ENCODE measurements at places on chromosomes 2 and 18.
A peak's percentile ranks its signal among the peaks of the same experiment; 100 is the strongest.

- DNase-seq: no peak
Observed at GRCh38 chr2:191165176-191165643, 14.4 kb upstream of the STAT4 start.

GRCh38 chr2:199261936-199262335 is 195.8 kb downstream of the SATB2 start:
- DNase-seq: no peak

GRCh38 chr18:46480226-46480625 is 176.8 kb downstream of the LOXHD1 start:
- DNase-seq: no peak

GRCh38 chr2:239499726-239500573 is 99.1 kb upstream of the HDAC4 start:
- no peak for DNase-seq

DNA sequence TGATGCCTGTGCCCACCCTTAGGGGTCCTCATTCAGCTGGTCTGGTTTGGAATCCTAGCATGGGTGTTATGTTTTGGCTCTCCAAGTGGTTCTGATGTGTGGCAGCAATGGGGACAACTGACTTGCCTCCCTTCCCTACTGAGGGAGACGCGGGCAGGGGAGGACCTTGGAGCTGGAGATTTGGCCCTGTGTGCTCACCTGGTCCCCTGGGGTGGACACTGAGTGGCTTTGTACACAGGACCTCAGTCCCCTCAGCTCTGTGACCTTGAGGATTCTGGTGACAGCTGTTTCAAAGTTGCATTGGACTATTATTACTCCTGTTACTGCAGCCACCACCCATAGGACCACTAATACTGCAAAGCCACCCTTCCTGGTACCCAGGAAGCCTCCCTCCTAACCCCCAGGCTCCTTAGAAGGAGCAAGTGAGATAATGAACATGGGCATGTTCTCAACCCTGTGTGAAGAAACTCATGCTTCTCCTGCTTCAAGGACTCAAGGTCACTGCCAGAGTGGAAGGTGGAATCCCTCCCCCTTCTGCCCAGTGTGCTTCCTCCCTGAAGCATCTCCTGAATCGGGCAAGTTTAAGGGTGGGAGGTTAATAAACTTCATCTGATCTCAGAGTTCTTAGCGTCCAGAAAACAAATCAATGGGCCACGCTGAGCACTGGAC is 26.5 kb downstream of the TMEM182 start:
- DNase-seq: no peak

DNA sequence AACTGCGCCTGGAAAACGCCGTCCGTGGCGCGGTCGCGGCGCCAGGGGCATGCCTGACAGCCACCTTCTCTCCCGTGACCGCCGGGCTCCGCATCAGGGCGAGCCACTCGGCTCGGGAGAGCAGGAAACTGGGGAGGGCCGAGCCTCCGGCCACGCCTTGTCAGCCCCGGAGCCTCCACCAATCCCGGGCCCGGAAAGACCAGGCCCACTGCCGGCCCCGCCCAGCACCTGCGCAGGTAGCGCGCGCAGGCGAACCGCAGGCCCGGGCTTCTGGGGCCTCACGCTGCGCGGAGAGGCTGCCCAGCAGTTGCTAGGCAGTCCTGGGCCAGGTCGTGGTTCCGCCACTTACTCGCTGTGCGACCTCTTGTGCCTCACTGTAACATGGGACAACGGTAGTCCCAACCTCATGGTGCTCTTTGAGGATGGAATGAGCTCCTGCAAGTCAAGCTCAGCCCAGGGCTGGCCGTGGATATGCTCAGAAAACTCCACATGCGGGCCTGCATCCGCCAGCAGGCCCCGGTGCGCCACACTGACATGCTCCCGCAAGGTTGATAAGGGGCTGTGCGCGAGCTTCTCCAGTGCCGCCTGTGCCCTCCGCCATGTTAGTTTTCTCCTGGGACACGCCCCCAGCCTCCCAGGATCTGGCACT is 97.1 kb downstream of the INHBB start:
- no peak for DNase-seq

DNA sequence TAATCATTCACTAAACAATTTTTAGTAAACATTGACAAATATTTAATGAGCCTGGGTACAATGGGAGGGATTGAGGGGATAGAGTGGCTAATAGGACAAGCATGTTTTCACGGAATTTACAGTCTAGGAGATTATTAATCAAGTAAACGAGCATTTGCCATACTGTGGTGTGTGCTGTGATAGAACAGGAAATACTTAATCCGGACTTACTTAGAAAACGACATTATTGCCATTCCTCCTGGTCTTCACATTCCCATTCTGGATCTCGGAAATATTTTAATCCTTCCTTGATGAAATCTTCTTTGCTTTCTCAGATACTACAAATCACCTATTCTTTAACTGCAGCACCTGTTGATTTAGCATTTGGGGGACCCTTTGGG is 905 bp downstream of the TTLL4 start:
- DNase-seq: no peak

GRCh38 chr18:58611395-58612131 is 17.3 kb downstream of the ALPK2 start:
- no peak for DNase-seq

- no peak for DNase-seq
Observed at GRCh38 chr2:98026292-98026691, 30.5 kb upstream of the TMEM131 start.

DNA sequence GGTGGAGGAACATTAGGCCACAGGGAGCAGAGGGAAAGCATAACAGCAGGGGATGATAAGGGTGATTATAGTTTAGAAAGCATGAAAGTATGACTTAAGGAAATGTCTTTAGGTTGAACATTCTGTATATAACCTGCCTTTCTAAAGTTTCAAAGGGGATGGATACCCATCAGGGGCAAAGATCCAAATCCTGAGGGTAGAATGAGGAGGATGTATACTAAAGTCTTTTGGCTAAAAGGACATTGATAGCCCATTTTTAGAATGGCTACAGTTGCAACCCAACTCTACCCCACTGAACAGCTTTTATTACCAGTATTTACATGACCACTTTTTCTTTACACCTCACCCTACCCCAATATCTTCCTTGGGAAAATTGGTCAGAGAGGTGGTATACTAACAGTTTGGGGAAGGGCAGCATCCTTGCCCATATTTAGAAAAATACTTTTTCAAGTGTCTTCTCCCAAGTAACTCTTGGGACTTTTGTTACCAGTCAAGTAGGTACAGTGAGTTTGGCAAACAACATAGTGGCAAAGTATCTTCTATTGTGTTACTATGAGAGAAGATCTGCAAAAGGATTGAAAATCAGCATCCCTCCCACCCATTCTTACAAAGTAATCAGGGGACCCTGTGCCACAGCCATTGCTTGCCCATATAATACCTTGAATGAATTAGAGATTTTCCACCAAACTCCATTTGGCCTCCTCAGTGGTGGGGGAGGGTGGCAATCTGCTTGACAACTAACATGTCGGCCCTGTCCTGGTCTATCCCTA is 8.3 kb downstream of the MAT2A start:
- DNase-seq: no peak

- DNase-seq: no peak
Observed at GRCh38 chr2:105868060-105868459, 123.3 kb downstream of the NCK2 start.

DNA sequence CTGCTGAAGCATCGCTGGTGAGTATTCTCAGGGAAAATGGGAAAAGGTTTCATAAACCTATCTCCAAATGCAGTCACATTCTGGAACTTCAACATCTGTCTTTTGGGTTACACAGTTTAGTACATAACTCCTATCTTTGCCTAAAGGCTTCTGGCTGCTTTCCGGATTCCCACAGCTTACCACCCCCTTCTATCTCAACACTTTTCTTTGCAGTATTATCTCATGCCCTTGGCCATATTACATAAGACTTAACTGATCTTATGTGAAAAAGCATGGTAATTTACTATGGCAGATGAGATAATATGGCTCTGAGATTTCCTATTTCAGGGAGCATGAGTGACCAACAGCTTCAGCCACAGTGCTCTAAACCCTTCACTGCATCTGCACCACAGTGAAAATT is 369.3 kb upstream of the LINC00305 start:
- DNase-seq: no peak

- no peak for DNase-seq
Observed at GRCh38 chr2:12587729-12588522, 128.8 kb upstream of the TRIB2 start.

DNA sequence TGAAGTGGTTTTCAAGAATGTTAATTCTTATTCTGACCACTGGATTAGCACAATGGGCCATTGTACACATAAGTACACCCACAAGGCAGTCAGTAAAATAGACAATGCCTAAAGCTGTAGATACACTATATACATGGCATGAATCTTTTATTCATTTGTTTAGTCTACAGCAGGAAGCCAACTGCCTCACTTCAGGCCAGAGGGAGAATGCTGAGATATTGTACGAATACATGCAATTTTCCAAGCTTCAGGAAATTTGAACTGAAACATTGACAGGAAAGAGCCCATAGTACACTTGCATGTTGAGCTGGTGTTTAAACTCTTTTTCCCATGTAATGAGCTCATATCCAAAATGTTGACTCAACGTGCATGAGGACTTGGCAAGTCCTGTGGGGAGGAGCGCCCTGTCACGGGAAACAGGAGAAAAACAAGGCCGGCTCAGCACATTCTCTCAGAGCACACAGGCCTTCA is 111.6 kb upstream of the CYP1B1 start:
- DNase-seq: no peak

DNA sequence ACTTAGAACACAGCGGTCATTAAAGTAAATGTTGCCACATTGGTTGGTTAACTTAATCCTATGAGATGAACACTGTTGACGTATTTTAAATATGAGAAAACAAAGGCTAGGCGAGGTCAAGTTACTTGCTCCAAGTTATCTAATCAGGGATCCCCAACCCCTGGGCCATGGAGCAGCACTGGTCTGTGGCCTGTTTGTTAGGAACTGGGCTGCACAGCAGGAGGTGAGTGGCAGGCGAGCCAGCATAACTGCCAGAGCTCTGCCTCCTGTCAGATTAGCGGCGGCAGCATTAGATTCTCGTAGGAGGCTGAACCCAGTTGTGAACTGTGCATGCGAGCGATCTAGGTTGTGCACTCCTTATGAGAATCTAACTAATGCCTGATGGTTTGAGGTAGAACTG is 878.9 kb downstream of the CPS1 start:
- DNase-seq: no peak

GRCh38 chr18:54173980-54174630 is 50.4 kb downstream of the MBD2 start:
- no peak for DNase-seq

GRCh38 chr2:186459009-186459408 is 27.1 kb upstream of the ZC3H15 start:
- peak; percentile 17 for DNase-seq
